B cell (primary cell): ENCODE measurements at places on chromosomes 6 and 20.

DNA sequence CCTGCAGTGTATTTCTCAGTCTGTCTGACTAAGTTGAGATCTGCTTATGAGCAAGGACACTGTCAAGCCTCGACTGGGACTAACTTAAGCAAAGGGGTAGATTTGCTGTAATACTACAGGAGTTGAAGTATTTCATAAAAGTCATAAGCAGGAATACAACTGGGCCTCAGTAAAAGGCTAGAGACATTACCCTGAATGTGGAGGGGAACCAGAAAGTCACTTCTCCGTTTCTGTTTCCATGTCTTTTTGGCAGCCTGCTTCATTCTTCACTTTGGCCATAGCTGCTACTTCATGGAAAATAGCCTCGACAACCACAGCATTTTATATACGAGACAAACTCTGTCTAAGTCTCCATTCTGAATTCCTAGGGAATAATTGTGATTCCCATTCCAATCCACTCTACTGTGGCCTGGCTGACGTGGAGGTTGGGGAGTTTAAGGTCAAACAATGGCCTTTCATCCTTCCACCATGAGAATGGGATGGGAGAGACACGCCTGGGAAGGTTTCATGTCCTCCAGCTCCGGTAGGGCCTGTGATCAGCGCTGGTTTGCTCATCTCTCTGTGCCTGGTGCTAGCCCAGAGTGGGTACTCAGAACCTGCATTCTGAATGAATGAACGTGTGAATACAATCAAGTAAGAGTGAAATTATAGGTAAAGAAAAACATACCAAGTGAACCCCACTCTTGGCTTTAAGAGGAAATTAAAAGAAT is 37.1 kb upstream of the DUSP22 start:
- DNase-seq, result no peak

- DNase-seq, result no peak
Measured at GRCh38 chr20:45636513-45636912, 5.4 kb upstream of the WFDC9 start.

DNA sequence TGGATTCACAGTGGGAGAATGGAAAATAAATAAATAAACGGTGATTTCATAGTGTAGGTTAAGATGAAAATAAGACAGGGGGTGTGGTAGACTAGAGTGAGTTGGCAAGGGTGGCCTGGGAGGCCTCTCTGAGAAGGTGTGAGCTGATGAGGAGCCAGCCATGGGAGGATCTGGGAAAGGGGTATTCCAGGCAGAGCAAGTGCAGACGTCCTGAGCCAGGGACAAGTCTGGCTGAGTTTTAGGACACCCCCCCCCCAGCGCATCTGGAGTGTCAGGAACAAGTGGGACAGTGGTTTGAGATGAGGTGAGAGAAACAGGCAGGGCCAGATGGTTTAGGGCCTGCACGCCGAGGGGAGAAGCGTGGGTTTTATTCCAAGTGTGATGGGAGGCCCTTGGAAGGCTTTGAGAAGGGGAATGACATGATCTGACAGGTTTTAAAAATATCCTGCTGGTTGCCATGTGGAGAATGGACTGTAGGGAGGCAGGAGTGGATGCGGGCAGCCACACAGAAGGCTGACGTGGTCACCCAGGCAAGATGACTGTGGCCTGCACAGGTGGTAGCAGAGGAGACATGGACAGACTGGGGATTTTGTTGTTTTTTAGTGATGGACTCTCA is 21.1 kb upstream of the CCM2L start:
- DNase-seq, result no peak

GRCh38 chr6:138331984-138332383 is 45.7 kb upstream of the SMIM28 start:
- no peak for DNase-seq

GRCh38 chr6:3310051-3310448 is 51.3 kb downstream of the PSMG4 start:
- no peak for DNase-seq

GRCh38 chr20:5668529-5668868 is 81.7 kb upstream of the SHLD1 start:
- no peak for DNase-seq

GRCh38 chr6:148747471-148748165 is 788 bp downstream of the UST start:
- DNase-seq, result peak; percentile 87

GRCh38 chr6:34237316-34237721 is 646 bp downstream of the HMGA1 start:
- DNase-seq, result no peak

DNA sequence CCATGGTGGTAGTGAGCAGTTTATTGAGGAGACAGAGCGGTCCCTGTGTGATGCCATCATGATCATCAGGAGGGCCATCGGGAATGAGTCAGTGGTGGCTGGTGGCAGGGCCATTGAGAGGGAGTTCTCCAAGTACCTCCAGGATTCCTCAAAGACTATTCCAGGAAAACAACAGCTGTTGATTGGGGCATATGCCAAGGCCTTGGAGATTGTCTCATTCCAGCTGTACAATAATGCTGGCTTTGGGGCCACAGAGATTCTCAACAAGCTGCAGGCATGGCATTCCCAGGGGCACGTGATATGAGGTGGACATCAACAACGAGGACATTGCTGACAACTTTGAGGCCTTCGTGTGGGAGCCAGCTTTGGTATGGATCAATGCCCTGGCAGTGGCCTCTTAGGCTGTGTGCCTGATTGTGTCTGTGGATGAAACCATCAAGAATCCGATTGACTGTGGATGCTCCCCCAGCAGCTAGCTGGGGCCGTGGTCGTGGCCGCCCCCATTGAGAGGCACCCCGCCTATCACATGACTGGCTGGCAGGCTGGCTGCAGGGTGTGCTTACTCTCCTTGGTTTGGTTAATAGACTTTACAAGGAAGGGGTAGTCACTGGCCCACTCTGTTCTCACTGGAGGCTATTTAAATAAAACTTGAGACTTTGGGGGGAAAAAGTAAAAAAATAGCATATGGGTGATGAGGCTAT is 16.7 kb downstream of the RAET1E start:
- DNase-seq, result no peak

GRCh38 chr6:7190791-7191190 is 83.0 kb downstream of the RREB1 start:
- DNase-seq, result no peak

- no peak for DNase-seq
Measured at GRCh38 chr6:48041894-48042293, 69.1 kb downstream of the PTCHD4 start.

- no peak for DNase-seq
Measured at GRCh38 chr6:141251286-141251685, 881.4 kb upstream of the GJE1 start.

DNA sequence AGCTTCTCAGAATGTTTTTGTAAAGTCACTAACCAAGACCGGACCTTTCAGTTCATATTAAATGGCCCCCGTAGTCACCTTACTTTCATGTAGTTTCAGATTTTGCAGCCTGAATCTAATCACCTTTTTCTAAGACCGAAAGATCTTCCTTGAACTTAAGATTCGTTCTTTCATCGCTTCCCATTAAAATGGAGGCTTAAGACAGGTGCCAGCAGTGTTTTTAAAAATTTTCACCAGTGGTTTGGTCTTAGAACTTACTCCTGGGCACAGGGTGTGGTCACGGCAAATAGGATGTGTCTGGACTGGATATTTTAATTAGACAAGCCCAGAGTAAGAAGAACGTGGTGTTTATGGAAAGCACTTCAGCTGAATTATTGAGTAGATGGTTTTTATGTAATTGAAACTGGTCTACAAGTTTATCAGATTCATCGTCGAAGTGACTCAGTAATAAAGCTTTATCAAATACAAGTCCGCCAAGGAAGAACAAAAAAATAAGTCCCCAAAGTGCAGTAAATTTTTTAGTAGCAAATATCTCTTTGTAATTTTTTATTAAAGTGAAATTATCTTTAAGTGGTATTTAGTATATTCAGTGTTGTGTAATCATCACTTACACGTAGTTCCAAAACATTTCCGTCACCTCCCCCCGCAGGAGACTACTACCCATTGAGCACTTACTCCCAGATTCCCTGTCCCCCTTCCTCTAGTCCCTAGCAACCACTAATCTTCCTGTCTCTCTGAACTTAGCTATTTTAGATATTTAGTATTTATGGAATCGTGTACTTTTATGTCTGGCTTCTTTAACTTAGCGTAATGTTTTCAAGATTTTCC is 868 bp downstream of the SRSF3 start:
- DNase-seq, result peak; percentile 54

DNA sequence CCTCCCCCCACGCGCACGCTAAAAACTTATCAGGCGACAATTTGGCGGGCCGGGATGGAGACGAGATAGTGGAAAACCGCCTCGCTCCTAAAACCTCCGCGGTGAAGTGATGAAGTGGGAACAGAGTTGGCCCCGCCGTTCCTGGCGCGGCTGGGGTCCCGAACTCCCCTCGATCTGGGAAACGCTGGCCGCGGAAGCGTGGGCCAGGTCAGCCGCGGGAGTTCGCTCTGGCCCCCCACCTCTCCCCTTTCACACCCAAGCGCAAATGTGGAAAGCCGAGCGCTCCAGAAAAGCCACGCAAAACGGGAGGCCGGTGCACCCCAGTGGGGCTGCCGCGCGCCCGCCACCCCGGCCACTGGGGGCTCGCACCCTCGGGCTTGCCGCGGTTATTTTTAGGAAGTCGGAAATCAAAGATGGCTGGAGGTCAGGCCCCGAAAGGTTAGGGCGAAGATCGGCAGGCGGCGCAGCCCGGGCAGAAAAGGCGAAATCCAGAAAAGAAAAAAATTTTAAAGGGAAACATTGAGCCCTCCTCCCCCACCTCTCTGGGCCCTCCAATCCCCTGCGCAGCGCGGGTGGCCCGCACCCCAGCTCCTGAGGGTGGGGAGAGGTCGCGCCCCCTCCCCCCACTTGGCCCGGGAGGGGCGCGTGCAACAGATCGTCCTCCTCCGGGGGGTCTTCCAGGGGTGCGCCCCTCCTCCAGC is 1.0 kb downstream of the SALL4 start:
- DNase-seq, result no peak

DNA sequence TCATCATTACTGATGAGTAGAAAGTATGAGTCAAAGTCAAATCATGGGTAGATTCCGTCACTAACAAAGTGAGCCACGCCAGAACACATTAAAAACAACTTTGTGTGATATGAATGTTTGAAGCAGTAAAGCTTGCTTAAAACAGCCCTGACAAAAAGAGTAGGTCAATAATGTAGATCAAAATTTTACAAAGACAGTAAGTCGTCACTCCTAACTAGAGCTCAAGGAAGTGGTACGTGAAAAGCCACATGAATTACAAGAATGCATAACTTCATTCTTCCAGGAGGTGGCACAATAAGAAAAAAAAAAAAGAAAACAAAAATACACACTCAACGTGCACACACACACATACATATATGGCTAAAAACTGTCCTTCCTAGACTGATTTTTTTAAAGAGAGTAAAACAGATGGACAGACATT is 69.9 kb downstream of the HACE1 start:
- DNase-seq, result peak; percentile 2

- DNase-seq, result no peak
Measured at GRCh38 chr20:48627737-48628128, 200.1 kb downstream of the PREX1 start.

GRCh38 chr6:13411484-13411883 is 75.9 kb downstream of the GFOD1 start:
- DNase-seq, result no peak

GRCh38 chr6:81938014-81938856 is 185.8 kb upstream of the TENT5A start:
- no peak for DNase-seq

DNA sequence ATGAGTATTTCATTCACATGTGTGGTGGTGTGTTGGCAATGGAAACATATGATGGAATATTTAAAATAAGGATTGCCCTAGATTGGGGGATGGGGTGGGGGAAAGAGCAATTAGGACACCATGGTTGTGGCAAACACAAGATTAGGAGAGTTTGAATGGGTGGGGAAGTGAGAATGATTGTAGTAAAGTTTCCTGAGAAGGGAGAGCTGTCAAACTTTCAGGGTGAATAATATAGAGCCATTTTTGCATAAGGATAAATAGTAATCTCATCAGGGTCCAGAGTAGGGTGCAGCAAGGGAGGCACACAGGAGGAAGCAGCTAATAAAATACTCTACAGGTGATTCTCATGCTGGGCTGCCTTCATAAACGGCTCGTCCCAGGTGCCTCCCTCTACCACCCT is 294.9 kb upstream of the MARCKS start:
- DNase-seq, result no peak

GRCh38 chr6:6386010-6386409 is 65.5 kb upstream of the F13A1 start:
- DNase-seq, result no peak
